Left renal pelvis (tissue), 4 donors: ENCODE measurements at places on chromosomes 1 and 21. TPM values are rescaled to one million over a fixed set of nuclear protein-coding genes. Genes with fewer than 3 reads are reported as not detected.

DNA sequence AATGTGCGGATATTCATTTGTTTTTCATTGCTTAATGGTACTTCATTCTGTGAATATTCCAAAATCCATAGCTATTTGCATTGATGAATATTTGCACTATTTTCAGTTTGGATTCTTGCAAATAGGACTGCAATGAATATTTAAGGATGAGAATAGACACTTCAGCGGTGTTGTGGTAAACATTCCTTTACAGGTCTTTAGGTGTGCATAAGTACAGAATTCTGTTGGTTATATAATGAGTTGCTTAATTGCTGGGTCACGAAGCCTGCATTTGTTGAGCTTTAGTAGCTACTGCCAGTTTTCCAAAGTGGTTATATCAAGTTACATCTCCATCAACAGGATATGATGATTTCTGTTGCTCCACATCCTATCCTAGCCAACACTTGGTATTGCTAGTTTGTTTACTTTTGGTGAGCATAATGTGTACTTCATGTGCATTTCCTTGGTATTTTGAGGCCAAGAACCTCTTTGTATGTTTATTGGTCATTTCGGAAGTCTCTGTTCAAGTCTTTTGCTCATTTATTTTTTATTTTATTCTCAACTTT is 64.2 kb upstream of the CYYR1 start:
- DNase-seq, result no peak

DNA sequence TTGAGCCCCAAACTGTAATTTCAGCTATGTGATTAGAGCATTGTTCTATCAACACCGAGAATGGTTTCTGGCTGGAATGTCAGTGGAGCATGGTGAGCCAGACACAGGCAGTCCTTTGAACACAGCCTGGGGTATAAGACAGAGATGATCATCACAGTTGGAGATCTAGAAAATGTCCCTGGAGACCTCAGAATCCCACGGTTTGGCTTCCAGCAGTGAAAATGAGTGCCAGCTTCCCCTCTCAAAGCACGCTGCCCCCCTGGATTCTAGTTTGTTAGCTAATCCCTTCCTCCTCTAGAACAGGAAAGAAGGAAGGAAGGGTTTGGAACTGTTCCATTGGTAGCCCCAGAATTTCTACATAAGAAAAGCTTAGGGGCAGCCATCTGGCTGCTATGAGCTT is 59.9 kb upstream of the JAK1 start:
- no peak for DNase-seq

DNA sequence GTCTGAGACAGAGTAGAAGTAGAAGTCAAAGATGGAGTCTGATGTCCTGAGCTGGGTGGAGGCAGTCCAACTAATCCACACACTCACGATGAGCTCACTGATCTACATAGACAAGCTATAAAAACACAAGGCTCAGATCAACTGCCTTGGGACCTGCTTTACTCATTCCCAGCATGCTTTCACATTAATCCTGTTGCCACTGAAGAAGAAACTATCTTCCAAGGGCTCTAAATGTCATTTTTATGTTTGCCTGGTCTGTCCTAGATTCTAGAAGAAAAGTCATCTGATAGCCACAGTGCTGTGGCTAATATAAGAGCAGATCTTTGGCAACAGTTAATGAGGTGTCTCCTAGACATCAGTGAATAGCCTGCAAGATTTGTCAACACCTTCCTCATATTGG is 522.7 kb downstream of the NUF2 start:
- no peak for DNase-seq

- DNase-seq, result no peak
Observed at GRCh38 chr1:201515062-201515750, 8.3 kb upstream of the CSRP1 start.

Gene PRKAA2
- 17.1 TPM for polyA plus RNA-seq

Gene C1orf185
- not detected for polyA plus RNA-seq
